ENCODE measurements at places on chromosomes 2 and 18.

DNA sequence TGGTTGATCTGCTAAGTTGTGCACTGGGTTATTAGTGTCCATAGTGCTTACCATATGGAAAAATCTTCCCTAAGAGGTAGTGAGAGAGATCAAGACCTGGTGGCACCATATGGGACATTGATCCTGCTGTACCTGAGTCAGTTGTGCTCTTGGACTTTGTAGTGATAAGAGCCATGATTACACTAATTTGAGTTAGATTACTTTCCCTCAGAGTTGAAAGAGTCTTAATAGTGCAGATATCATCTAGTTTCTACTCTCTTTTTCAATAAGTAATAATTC, 114.2 kb downstream of the KCNE4 start:
- no peak for DNase-seq

DNA sequence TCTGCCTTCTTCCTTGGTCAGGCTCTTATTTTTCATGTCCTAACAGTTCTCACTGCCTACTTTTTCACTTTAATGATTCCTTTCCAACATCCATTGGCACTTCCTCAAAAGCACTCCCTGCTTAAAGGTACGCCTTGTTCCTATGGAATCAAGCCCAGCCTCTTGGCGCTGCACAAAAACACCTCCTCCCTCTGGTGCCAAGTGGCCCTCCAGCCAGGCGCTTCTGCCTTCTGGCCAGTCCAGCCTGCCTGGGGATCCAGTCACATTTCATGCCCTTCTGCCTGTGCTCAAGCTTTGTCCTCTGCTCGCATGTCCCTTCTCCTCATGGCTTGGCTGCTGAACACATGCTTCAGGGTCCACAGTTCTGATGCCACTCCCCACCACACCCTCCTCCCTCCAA, 6.3 kb downstream of the TPRKB start:
- DNase-seq = no peak

GRCh38 chr2:241519669-241520068, 11.3 kb upstream of the STK25 start:
- DNase-seq = no peak

DNA sequence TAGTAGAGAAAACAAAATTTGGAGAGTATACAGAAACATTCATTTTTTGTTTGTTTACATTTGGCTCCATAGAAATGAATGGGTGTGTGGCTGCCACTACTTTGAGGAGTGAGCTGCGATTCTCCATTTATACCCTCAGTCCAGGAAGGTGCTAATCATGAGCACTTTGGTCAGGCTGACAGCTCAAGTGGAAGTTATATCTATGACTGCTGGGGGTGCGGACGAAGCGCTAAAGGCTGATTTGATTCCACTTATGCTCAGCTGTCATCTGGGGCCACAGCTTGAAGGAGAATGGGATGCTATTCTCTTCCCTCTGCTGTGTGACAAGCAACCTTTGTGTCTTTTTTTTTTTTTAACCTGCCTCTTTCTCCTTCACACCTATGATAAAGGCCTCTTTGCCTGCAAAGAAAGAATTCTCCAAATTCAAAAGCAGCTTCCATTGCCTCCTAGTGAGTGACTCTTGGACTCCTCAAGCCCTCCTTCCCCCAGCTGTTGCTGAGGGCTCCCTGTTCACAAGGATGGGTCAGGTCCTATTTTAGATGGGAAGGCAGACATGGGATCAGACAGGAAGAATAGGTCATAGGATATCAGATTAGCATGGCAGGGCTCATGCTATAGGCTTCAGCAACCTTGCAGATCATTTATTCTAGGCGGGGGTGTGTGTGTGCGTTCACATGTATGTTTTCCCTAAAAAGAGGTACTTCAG, 201.6 kb downstream of the SETBP1 start:
- no peak for DNase-seq

DNA sequence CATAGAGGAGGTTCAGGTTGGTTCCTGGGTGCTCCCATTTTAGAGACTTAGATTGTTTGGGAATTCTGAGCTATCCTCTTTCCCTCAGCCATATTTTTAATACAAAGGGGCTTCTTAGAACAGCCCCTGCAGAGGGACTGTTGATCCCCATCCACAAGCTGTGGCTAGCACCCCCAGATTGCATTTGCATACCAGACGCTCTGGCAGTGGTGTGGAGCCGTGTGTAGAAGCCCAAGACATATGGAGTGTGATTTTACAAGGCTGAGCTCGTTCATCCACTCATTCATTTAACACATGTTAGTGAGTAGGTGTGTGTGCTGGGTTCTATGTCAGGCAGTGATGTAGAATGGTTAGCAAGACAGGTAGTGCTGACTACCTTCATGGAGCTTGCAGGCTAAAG, 166.7 kb upstream of the BOD1L2 start:
- DNase-seq = no peak

- no peak for DNase-seq
Measured at GRCh38 chr2:25585189-25585588, 88.2 kb downstream of the DTNB start.

GRCh38 chr2:241803387-241804325, 5.3 kb upstream of the NEU4 start:
- DNase-seq = peak; percentile 14

DNA sequence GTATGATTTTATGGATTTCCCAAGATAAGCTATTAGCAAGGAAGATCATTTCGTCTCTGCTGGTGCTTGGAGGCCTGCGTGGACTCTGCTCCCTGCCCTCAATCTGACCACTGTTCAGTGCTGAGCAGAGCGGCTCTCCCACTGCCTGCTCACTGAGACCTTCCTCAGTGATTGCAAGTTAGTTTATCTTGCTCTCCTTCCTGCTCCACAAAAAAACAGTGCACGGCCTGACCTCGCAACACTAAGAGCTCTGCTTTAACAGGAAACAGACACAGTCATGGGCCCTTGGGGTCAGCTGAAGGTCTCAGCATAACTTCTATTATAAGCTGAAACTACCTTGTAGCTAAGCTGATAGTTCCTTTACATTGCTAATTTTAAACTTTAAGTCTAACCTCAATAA, 53.1 kb downstream of the PRELID3A start:
- no peak for DNase-seq

GRCh38 chr2:169796441-169796840, 2.2 kb upstream of the SSB start:
- no peak for DNase-seq

DNA sequence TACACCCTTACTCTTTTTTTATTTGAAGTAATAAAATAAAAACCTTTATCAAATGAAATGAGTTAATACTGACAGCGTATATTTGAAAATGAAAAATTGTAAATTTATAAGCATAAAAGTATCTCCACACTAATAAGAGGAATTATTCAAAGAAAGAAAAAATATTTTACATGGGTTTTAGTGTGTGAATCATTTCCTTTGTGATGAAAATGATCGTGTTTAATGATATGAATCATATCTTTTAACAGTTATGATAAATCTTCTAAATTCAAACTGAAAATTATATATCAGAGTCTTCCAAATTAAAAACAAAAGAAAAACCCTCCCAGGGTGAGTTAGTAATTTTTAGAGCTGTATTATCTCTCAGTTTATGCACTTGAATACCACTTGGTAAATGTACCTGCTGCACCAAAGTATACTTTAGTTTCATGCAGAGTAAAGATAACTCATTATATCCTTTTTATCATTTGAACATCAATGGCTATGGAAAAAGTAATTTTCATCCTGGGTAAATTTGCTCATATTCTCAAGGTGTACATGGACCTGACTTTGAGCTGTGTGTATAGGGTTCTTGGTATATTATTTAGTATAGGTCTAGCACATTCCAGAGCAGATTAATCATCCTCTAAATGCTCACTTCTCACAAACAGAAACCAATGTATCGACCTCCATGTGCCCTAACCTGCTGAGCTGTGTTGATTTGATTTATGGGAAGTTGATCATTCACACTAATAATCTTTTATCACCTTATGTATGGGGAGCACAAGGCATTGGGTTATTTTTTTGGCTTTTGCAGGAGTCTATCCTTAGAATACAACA, 98.7 kb upstream of the VWC2L start:
- no peak for DNase-seq

GRCh38 chr18:39489431-39489830, 1923.8 kb upstream of the CELF4 start:
- no peak for DNase-seq

DNA sequence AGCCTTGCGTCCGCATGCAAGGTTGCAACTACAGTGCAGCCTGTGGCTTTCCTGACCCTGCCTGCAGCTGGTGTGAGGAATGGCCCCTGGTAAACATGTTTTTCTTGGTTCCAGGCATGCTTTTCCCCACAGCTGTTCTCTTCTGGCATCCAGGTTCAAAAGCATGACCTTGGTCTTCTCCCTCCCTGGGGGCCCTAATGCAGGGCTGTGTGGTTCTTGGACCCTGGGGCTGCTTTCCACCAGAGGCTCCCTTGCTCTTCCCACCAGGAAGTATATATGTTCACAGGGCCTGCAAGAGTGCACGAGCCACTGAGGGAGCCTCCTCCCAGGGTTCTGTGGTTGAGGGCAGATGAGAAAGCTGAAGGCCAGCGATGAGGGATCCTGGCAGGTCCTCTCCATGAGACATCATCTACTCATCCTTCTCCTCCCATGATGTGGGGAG, 125.9 kb downstream of the BCL2L11 start:
- no peak for DNase-seq

DNA sequence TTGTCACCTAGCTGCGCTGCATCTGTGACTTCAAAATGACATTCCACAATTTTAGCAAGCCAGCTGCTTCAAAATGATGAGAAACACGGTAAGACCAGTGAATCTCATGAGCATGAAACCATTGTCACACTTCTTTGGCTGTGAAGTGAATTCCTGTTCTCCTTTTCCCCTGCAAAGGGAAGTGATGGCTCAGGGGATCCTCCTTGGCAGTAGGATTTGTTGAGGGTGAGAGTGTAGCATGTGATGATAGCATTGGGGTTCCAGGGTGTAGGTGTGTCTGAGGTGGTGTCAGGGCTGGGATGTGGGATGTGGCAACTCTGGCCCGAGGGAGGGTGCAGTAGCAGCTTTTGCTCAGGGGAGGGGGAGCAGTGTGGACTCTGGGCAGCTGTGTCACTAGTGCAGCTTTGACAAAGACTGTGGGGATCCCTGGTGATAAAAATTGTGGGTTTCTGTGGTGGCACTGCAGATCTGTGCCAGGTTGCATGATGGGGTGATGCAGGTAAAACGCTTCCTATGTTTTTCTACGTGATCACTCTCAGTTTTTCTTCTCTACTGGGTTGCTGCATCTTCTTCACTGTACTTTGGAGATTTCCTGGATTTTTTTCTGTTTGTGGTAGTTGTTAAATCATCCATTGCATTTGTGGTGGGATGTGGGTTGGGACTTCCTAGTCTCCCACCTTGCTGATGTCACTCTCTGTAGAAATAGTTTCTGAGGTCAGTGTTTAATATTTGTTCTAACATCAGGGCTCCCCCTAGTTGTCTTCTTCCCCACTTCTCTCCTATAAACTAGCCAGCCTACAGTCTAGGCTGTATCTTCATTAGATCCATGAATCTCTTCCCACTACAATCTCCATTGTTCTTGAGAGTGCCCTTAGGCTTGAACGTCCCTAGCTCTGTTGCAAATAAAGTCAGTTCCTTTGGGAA, 107.0 kb downstream of the ACTR3 start:
- no peak for DNase-seq

DNA sequence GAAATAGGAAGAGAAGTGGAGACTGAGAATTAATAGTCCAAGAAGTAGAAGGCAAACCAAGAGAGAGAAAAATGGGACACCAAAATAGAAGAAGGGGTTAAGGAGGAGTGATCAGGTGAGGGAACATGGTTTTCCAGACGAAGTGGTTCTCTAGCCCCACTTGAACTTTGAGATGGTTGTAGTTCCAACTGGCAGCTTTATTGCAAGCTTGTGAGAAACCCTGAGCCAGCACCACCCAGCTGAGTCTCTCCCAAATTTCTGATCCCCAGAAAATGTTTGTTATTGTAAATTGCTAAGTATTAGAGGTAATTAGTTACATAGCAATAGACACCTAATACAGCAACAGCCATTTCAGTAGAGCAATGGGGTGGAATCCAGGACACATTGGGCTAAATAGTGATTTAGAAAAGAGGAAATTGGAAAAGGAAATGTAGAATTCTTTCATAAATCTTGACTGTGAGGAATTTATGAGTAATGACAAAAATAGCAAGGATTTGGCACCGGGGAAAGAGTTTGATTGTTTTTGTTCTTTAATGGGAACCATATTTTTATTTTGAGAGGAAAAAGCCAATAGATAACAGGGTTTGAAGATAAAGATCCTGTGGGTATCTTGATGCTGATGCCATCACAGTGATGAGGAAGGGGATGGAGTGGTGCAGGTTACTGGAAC, 62.1 kb upstream of the XDH start:
- no peak for DNase-seq

- no peak for DNase-seq
Measured at GRCh38 chr2:182006595-182007341, 21.1 kb downstream of the PPP1R1C start.

DNA sequence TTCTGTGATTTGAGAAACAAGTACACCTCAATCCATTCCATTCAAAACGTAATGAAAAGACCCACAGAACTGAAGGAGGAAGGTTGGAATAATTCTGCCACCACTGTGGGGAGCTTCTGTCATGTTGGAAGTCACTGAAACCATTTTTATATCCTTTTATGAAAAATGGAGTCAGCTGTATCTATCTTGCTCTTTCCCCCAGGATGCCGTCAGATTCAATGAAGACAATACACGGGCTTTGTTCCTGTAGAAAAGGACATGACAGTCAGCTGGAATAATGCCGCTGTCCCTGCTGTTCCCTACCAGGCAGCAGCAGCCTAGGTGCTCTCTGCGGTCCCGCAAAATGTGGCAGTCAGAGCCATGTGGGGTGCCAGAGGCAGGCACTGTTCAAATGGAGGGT, 52.5 kb upstream of the APCDD1 start:
- DNase-seq = no peak

DNA sequence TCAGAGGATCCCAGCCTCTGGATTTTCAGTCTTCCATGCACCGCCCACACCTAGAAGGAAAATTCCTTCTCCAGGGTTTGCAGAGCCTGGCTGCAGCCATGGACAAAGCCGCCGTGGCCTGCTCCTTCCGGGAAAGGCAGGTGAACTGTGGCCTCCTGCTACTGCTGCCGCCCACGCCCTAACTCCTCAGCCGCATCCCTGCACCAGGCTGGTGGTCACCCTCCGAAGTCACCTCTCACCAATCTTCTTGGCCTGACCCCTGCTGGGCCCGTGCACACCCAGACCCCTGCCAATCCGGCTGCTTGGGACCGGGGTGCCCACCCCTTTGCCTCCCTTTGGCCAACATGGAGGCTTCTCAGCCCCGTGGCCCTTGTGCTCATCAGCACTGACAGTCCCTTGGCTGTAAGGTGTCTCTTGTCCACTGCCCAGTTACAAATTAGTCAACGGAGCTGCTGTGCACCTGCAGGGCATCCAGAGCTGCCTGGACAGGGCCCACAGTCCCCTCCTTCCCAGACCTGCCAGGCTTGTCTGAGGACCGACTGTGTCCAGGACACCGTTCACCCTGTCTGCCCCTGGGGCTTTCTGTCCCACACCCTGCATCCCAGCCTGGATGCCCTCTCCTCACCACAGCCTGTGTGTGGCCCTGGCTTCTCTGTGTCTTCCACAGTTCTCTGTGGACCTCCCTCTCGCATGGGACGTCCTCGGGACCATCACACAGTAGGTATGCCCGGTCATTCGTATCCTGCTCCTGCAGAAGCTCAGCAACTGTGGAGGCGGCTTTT, 130.1 kb upstream of the TPO start:
- no peak for DNase-seq

Data from DMS 273 treated with DMSO at 0.1 percent for 48 hours (cell line).